Thyroid gland (tissue), 4 donors: ENCODE measurements at places on chromosomes 16 and 17. TPM values are rescaled to one million over a fixed set of nuclear protein-coding genes. Genes with fewer than 3 reads are reported as not detected.

The CDYL2 gene
- 3.6 TPM for total RNA-seq

The NPB gene
- 1.1 TPM for total RNA-seq

The TVP23A gene
- 0.13 TPM for total RNA-seq

The NHERF1 gene
- 21.9 TPM for total RNA-seq

The LITAFD gene
- total RNA-seq = not detected

DNA sequence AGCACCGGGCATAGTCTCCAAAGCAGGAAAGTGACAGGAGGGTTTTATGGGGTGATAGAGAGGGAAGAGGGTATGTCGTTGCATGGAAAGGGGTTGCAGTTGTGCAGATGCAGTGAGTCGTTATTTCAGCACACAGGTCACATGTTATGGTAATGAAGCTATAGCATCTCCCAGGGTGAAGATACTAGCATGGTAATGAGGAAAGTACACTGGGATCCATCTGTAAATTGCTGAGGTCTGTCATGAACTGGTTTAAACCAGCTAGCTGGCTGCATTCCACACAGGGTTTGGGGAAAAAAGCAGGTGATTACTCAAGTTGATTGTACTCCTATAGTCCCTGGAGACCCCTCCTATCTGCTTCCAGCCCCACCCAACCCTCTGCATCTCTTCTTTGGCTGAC, 11.7 kb downstream of the COX11 start:
- H3K36me3 ChIP-seq = peaks cover 9% of the 10 kb centered on the region
- no peaks in the 10 kb centered on the region for H3K4me1 ChIP-seq
- H3K4me3 ChIP-seq = no peak overlapping the region

- H3K4me3 ChIP-seq = no peak overlapping the region
- peaks cover 14% of the 10 kb centered on the region for H3K4me1 ChIP-seq
Measured at GRCh38 chr16:29318037-29318436, 88.5 kb downstream of the NPIPB11 start.

- no peaks in the 10 kb centered on the region for H3K27me3 ChIP-seq
- no peak overlapping the region for H3K4me3 ChIP-seq
- no peaks in the 10 kb centered on the region for H3K4me1 ChIP-seq
- H3K27ac ChIP-seq = no peak overlapping the region
- H3K36me3 ChIP-seq = no peaks in the 10 kb centered on the region
- DNase-seq = no peak
Measured at GRCh38 chr17:77717941-77718668, 240.4 kb upstream of the TNRC6C start.

- no peak overlapping the region for H3K27ac ChIP-seq
- peaks cover 17% of the 10 kb centered on the region for H3K27me3 ChIP-seq
- no peak overlapping the region for H3K4me3 ChIP-seq
- no peak for DNase-seq
- H3K36me3 ChIP-seq = no peaks in the 10 kb centered on the region
- no peaks in the 10 kb centered on the region for H3K4me1 ChIP-seq
Measured at GRCh38 chr16:1075546-1075945, 3.0 kb downstream of the SSTR5 start.

- H3K4me1 ChIP-seq = no peaks in the 10 kb centered on the region
- H3K36me3 ChIP-seq = no peaks in the 10 kb centered on the region
- no peaks in the 10 kb centered on the region for H3K27me3 ChIP-seq
Measured at GRCh38 chr17:19619705-19620325, 28.7 kb upstream of the ALDH3A2 start.

DNA sequence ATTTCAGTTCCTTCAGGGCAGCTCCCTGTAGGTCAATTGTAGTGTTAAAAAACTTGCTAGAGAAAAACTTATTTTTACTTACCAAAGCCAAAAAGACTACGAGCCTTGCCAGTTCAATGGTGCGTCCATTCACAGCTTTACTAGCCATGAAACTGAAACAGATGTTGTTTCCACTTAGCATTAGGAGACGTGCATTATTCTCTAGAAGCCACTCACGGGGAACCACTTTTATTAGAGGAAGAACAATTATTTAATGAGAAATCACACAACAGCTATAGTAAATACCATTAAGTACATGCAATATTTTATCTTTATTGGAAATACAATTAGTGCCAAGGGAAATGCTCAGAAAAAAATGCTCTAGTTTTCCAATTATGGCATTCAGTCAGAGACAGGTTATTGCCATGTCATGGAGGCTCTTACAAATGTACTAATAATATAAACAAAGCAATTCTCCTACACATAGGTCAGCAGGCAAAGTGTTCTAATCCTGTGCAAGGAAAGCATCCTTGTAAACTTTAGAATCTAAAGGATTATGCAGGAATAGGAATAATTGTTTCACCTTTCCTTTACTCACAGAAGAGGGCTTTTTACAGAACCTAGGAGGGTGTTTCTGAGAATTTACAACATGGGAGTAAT, 17.4 kb downstream of the LASP1NB start:
- no peaks in the 10 kb centered on the region for H3K27me3 ChIP-seq
- no peak overlapping the region for H3K27ac ChIP-seq
- no peak for DNase-seq
- no peaks in the 10 kb centered on the region for H3K4me1 ChIP-seq

DNA sequence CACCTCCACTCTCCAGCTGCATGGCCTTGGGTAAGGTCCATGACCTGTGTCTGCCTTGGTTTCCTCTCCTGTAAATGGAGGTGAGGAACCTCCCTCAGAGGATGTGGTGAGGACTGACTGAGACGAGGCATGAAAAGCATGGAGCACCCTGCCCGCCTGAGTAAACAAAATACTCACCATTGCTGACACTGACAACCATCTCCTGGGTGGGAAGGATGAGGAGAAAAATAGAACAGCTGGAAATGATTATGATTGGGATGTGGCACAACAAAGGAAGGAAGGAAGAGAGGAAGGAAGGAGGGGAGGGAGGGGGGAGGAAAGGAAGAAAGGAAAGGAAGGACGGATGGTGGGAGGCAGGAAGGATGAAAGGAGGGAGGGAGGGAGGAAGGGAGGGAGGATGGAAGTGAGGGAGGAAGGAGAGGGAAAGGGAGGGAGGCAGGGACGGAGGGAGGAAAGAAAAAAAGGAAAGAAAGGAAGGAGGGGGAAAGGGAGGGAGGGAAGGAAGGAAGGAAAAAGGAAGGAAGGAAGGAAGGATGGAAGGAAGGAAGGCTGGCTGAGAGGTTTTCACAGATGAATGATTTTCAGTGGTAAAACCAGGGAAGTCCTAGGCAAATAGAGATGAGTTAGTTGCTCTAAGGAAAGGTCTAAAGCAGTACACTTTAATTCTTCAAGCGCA, 276.5 kb upstream of the XYLT1 start:
- no peaks in the 10 kb centered on the region for H3K27me3 ChIP-seq
- H3K27ac ChIP-seq = no peak overlapping the region
- H3K4me1 ChIP-seq = no peaks in the 10 kb centered on the region
- no peak for DNase-seq

DNA sequence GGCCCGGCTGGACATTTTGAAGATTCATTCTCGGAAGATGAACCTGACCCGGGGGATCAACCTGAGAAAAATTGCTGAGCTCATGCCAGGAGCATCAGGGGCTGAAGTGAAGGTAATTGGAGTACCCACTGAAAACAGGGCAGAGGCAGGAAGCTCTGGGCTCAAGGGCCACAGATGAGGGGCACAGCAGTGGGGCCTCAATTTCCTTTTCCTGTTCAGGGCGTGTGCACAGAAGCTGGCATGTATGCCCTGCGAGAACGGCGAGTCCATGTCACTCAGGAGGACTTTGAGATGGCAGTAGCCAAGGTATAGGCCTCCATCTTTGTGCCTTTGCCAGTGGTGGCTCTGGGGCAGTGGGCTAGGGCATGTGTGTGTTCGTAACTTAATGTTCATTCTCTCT, 4.0 kb upstream of the FTSJ3 start:
- peaks cover 24% of the 10 kb centered on the region for H3K4me1 ChIP-seq
- H3K27me3 ChIP-seq = no peaks in the 10 kb centered on the region
- no peak overlapping the region for H3K27ac ChIP-seq
- no peak for DNase-seq

DNA sequence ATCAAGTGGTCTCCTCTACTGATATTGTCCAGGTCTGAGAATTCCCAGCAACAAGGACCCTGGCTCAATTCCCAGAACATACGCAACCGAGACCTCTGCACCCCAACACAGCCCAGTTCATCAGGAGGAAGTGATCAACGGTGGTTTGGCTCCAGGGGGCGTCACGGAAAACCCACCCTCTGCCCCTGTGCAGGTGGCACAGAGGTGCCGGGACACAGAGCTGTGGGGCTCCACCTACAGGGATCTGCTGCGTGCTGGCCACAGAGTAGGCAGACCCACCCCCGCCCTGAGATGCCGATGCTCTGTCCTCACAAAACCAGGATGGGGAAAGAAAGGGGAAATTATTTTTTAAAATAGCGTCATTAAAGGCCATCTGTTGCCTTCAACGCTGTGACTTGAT, 69.6 kb downstream of the LMF1 start:
- H3K4me3 ChIP-seq = no peak overlapping the region
- no peaks in the 10 kb centered on the region for H3K4me1 ChIP-seq
- DNase-seq = no peak
- H3K27ac ChIP-seq = no peak overlapping the region
- no peaks in the 10 kb centered on the region for H3K36me3 ChIP-seq

- no peaks in the 10 kb centered on the region for H3K4me1 ChIP-seq
- DNase-seq = no peak
- H3K27ac ChIP-seq = no peak overlapping the region
Measured at GRCh38 chr17:82391496-82392066, 20.0 kb downstream of the UTS2R start.
